ENCODE measurements at places on chromosomes 7 and 10. TPM values are rescaled to one million over a fixed set of nuclear protein-coding genes. Genes with fewer than 3 reads are reported as not detected.

The ZNF804B gene
- 4.9 TPM for total RNA-seq

The ANKRD1 gene
- 4.3 TPM for total RNA-seq

The PAOX gene
- 9.6 TPM for total RNA-seq

The AASS gene
- 28.5 TPM for total RNA-seq

The SPDYE18 gene
- 6.6 TPM for total RNA-seq

The PGAM2 gene
- total RNA-seq, result not detected

The CHST12 gene
- total RNA-seq, result 11.2 TPM

The PKD2L1 gene
- not detected for total RNA-seq

The SEMA3C gene
- total RNA-seq, result 3.4 TPM

The ZEB1 gene
- 9.9 TPM for total RNA-seq

The AKR1D1 gene
- total RNA-seq, result not detected

The TRIM73 gene
- total RNA-seq, result 1.8 TPM

The ANKRD61 gene
- total RNA-seq, result not detected

The IGFBP1 gene
- 0.99 TPM for total RNA-seq

The CASP2 gene
- 9.3 TPM for total RNA-seq

The NOS3 gene
- total RNA-seq, result 7.6 TPM

The ASAH2 gene
- 1.0 TPM for total RNA-seq

The INHBA gene
- total RNA-seq, result 0.52 TPM

The VPS26A gene
- 17.1 TPM for total RNA-seq

The MUC3A gene
- 0.52 TPM for total RNA-seq

The UCMA gene
- total RNA-seq, result not detected

The ZMIZ1 gene
- 27.2 TPM for total RNA-seq

The GPRIN2 gene
- total RNA-seq, result 16.3 TPM

The HOXA1 gene
- total RNA-seq, result not detected

The DLX5 gene
- total RNA-seq, result not detected

The CHCHD2 gene
- 194 TPM for total RNA-seq

The BHLHA15 gene
- 584 TPM for total RNA-seq

The ANXA8 gene
- total RNA-seq, result not detected

The NXPH1 gene
- not detected for total RNA-seq

The LBX1 gene
- not detected for total RNA-seq

The GCK gene
- 1.3 TPM for total RNA-seq

All from body of pancreas (tissue), 4 donors.